Stimulated activated CD8-positive, alpha-beta memory T cell treated with anti-CD3 and anti-CD28 coated beads, Interleukin-15, amount 100 ng/mL, for 4 hours (primary cell): ENCODE measurements at places on chromosomes 13 and 19.
A peak's percentile ranks its signal among the peaks of the same experiment; 100 is the strongest.

DNA sequence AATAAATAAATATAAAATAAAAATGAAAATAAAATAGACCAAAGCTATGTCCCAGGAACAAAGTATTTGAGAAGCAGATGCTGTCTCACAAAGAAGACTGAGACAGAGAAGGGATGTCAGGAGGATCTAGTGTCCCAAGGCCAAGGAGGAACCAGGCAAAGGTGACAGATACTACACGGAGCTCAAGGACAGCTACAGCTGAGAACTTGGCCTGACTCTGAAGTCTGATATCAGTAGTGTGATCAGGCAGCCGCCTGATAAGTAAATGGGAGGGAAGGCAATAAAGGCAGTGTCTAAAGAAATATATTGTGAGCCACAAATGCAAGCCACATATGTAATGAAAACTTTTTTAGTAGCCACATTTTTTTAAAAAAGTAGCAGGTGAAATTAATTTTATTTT, 20.4 kb upstream of the NANOS3 start:
- no peak for DNase-seq

- no peak for DNase-seq
Measured at GRCh38 chr13:107276936-107277335, 709.0 kb upstream of the ARGLU1 start.

DNA sequence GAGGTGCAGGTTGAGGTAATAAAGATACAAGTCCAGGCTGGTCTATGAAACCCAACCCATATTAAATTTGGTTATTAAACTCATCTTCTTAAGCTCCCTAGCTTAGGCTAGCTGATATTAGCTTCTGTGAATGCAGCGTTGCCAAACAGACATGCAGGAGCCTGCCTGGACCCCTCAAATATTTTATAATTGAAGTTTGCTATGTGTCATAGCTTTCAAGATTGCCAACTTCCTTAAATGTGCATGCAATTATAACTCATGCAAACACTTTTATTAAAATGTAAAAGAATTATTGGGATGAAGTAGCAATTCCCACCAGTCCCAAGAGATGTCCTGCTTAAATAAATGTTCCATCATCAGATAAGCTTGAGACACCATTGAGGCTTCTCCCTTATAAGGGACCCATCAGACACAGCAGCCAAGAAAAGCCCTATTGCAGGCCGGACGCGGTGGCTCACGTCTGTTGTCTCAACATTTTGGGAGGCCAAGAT, 51.3 kb downstream of the MBNL2 start:
- DNase-seq: no peak

DNA sequence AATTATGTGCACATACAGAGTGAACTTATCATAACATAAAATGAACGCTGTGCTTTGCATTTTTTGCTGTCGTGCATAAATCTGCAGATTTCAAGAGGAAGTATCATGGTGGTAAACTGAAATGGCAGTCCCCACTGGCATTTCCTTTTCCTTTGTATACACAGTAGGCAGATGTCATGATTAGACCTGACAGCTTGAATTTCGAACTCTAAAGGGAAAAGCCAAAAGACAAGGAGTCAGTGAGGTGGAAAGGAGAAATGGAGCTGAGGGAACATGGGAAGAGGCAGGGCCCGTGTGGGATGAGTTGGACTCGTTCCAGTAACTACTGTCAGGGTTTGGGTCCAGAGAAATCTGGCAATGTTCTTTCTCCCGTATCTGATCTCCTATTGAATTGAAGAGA, 454.1 kb upstream of the SGCG start:
- DNase-seq: no peak

- no peak for DNase-seq
Measured at GRCh38 chr19:18204394-18205199, 755 bp upstream of the RAB3A start.

GRCh38 chr13:112160558-112160957, 93.6 kb downstream of the SOX1 start:
- DNase-seq: no peak

DNA sequence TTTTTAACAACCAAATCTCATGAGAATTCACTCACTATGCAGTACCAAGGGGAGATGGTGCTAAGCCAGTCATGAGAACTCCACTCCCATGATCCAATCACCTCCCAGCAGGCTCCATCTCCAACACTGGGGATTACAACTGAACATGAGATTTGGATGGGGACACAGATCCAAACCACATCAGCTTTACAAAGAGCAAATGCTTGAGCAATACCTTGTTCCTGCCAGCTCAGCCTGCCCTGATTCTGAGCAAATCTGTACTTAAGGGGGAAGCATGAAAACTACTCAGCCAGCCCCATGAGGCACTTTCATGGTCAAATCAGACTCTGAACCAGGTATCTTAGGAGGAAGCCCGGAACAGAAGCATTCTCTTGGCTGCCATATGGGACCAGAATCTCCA, 259.9 kb downstream of the TBC1D4 start:
- no peak for DNase-seq

DNA sequence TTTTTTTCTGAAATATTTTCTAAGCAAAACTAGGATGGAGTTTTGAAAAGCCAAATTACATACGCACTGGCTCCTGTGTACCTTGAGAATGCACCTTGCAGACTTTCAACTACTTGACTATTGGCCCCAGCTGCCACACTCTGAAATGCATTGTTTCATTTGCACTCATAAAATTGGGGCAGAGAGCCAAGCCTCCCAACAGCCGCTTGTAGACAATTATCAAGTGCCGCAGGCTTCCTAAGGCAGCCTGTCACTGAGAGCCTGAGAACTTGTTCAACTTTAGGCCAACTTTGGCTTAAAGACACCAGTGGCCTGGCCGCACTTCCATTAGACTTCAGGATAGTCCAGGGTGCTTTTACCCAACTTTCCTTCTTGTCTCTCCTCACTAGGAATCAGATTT, 115.7 kb upstream of the STARD13 start:
- DNase-seq: no peak

- DNase-seq: no peak
Measured at GRCh38 chr19:33306191-33306590, 3.9 kb upstream of the CEBPA start.

- no peak for DNase-seq
Measured at GRCh38 chr19:45118106-45118505, 25.1 kb downstream of the PPP1R37 start.

GRCh38 chr13:45238945-45239795, 38.3 kb upstream of the KCTD4 start:
- DNase-seq: no peak

- DNase-seq: no peak
Measured at GRCh38 chr13:98846521-98846920, 94.0 kb upstream of the SLC15A1 start.

- DNase-seq: no peak
Measured at GRCh38 chr19:38635483-38636399, 11.7 kb upstream of the ACTN4 start.

GRCh38 chr19:29941828-29942403, at the start of gene URI1:
Gene URI1 (plus strand): TSS chr19:29942239. CDS start chr19:29942548, 309 bp downstream.
- DNase-seq: peak; percentile 90

- DNase-seq: no peak
Measured at GRCh38 chr19:13441810-13442512, 64.3 kb downstream of the CACNA1A start.

GRCh38 chr13:62432295-62432694, 1016.6 kb upstream of the PCDH20 start:
- no peak for DNase-seq

DNA sequence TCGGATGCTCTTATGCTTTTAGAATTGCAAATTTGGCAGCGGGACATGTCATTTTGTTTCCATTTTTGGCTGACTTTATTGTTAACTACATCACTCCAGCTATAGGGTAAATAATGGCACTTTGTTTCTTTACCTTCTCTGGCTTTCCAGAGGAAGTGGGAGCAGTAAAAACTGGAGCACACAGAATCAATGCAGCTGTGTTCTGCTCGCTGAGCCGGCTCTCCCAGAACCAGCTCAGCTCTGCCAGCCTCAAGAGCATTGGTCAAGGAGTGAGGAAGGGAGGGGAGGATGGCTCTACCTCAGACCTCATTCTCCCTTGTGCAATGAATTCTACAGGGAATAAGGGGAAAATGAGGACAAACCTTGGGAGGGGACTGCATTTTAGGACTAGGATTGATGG, 50.5 kb upstream of the SPATA13 start:
- no peak for DNase-seq

DNA sequence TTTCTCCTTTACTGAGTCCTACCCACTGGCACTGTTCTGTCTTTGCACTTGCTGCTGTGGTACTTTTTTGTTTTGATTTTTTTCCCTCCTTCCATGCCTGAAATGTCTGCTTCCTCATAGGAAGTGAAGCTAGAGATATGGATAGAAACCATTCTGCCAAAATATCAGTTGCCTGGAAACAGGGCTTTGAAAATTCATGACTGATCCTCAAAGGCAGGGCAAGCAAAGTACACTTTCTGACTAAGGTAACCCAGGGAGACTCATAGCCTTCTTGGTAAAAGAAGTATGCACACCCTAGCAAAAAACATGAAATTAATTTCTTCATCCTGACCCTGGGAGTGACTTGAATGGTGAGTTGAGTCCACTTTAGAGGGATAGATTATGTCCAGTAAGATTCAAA, 329.8 kb downstream of the MYO16 start:
- no peak for DNase-seq

- DNase-seq: no peak
Measured at GRCh38 chr13:61777899-61778298, 362.2 kb upstream of the PCDH20 start.

DNA sequence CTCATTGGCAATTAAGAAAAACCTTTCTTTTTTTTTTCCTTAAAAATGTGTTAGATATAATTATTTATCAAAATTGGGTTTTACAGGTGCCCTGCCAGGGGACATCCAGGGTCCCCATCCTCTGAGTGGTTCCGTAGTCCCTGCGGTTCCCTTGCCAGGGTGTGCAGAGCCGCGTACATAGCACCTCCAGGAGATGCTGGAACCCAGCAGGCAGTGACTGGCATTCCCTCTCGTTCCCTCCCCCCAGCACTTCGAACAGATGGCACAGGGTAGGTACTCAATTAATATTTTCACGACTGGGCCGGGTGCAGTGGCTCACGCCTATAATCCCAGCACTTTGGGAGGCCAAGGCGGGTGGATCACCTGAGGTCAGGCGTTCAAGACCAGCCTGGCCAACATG, 82.0 kb downstream of the COL4A1 start:
- DNase-seq: no peak

DNA sequence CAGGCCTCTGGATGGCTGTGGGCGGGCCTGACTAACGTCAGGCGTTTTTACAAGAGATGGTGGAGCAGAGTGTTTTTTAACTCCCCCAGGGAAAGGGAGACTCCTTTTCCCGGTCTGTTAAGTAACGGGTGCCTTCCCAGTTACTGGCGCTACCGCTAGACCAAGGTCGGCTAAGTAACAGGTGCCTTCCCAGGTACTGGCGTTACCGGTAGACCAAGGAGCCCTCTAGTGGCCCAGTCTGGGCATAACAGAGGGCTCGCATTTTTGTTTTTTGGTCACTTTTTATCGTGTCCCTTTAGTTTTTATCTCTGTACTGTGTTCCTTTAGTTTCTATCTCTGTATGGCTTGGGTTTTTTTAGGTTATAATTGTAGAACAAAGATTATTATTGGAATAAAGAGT, 10.0 kb downstream of the ZNF383 start:
- DNase-seq: no peak

DNA sequence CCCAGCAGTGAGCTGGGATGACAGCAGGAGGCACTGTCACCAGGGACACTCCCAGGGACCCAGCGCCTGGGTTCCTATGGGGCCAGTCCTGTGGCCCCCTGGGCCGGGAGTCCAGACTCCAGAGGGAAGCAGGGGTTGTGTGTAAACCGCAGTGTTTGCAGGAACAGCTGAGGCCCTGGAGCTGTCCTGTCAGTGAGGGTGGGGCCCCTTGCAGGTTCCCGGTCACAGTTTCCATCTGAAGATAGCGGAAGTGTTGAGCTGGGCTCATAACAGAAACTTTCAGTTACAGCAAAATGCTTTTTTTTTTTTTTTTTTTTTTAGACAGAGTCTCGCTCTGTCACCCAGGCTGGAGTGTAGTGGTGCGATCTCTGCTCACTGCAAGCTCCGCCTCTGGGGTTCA, 17.7 kb upstream of the CSNK1G2 start:
- DNase-seq: no peak

DNA sequence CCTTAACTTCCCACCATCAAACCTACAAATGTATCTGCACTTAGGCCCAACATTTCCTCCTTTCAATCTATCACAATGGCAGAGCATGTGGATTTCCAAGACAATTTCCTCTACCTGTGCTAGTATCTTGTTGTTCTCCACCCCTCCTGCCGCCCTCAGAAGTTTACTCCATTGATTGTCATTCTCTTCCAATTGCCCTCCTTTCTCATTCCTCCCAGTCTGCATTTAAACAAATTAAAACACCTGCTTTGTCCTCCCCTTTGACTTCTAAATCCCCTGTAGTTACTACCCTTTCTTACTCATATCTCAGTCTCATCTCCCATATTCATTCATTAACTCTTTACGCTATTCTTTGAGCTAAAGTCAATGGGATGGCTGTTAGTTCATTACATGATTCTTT, 370.6 kb downstream of the DIAPH3 start:
- DNase-seq: no peak

GRCh38 chr13:95477187-95477586, 75.3 kb upstream of the CLDN10 start:
- no peak for DNase-seq

GRCh38 chr19:2863816-2864215, 3.3 kb upstream of the ZNF556 start:
- DNase-seq: no peak

- DNase-seq: no peak
Measured at GRCh38 chr13:28273919-28274318, 135.6 kb downstream of the PAN3 start.

DNA sequence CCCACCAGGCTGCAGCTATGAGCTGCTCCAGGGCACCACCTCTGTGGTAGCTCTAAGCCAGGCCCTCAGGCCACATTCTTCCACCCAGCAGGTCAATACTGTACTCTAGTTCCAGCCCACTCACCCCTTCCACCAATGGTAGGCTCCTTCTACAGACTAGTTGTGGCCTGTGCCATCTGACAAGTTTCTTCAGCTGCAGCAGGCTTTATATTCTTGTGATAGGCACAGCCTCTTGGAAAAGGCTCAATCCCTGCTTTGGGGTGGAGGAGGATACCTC, 8.5 kb downstream of the MICU2 start:
- DNase-seq: no peak

GRCh38 chr19:33809960-33810359, 13.3 kb downstream of the KCTD15 start:
- DNase-seq: no peak

- DNase-seq: no peak
Measured at GRCh38 chr13:94764576-94765321, 52.4 kb upstream of the SOX21 start.
